SHP77 treated with DMSO at 0.1 percent for 48 hours (cell line): ENCODE measurements at places on chromosomes 16 and 17.
A peak's percentile ranks its signal among the peaks of the same experiment; 100 is the strongest.

DNA sequence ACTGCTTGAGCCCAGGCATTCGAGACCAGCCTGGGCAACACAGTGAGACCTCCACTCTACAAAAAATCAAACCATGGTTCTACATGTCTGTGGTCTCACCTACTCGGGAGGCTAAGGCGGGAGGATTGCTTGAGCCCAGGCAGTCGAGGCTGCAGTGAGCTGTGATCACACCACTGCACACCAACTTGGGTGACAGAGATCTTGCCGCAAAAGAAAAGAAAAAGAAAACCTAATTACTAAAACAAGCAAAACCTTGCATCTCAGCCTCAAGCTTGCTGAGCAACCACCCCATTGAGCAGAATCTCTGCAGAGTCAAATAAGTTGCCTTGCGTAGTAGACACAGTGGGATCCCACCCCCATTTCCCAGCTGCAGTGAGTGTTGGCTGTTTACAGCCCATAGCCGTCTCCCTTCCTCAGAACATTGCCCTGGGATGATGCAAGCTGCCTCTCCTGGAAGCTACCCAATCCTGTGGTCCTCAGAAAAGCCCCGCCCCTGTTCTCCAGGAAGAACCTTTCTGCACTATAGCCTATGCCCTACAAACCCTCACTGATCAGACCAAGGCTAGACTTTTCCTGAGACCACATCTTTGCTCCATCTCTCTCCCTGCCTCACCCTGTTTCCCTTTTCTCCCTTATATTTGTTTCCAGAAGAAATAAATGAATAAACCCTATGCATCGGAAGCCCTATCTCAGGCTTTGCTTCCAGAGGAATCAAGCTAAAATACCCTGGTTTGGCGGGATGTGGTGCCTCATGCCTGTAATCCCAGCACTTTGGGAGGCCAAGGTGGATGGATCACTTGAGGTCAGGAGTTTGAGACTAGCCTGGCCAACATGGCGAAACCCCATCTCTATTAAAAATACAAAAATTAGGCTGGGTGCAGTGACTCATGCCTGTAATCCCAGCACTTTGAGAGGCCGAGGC lies 16.7 kb upstream of the ERN2 start:
- DNase-seq: no peak

GRCh38 chr17:62388856-62389255 lies 8.5 kb downstream of the EFCAB3 start:
- no peak for DNase-seq

GRCh38 chr16:21223787-21224186 lies 9.7 kb upstream of the ANKS4B start:
- no peak for DNase-seq

DNA sequence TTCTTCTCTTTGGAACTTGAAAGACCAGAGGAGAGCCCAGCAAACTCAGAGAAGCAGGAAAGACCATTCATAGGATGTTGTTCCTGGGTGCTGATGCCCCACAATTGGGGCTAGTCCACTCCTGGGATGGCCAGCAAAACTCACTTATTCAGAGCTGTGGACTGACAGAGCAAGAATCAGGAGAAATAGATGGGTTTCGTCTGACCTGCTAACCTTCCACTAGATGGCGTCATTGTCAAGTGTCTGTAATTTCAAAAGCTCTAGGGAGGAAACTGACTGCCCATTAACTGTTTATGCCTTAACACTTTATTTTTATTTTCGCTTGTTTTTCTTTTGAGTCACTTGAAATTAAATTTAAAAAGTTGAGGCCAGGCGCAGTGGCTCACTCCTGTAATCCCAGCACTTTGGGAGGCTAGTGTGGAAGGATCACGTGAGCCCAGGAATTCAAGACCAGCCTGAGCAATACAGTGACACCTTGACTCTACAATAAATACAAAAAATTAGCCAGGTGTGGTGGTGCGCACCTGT lies 28.7 kb upstream of the MILR1 start:
- peak; percentile 68 for DNase-seq

DNA sequence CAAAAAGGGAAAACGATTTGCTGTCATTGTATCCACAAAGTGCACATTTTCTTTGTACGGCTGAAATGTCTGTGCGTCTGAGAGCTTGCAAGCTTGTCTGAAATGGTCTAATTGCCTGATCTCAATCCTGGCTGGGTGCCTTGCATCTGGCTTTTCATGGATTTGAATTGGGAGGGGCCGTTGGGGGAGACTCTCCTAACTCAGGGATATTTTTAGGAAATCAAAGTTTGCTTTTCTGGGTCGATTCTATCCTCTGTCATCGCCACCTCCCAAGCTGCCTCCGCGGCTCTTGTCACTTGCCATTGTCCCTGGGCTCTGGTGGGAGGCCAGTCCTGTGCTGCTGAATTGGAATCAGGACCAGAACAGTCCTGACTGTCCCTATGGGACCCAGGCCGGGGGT lies 33.3 kb upstream of the MGAT5B start:
- DNase-seq: peak; percentile 33

GRCh38 chr16:79609861-79610260 lies 9.3 kb upstream of the MAF start:
- DNase-seq: no peak

DNA sequence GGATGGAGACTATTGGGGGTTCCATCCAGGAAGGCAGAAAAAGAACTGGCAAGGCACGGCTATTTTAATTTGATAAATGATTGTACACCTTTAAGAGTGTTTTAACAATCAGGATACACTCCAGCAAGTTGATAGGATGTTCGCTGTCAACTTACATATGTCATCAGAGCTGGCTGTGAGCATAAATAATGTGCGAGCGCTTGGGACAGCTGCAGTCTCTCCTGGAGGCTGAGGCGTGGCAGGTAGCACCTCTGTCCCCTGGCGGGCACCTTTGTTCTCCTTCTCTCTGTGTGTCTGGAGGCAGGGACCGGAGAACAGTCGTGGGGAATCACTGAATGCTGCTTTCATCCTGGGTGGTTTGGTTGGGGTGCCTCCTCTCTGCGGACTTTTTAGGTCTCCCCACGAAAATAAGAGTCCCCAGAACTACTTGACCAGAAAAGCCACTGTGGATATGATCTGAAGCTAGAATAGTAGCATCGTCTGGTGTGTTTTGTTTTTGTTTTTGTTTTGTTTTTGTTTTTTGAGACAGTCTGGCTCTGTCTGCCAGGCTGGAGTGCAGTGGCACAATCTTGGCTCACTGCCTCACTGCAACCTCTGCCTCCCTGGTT lies 9.4 kb downstream of the BAHCC1 start:
- no peak for DNase-seq

DNA sequence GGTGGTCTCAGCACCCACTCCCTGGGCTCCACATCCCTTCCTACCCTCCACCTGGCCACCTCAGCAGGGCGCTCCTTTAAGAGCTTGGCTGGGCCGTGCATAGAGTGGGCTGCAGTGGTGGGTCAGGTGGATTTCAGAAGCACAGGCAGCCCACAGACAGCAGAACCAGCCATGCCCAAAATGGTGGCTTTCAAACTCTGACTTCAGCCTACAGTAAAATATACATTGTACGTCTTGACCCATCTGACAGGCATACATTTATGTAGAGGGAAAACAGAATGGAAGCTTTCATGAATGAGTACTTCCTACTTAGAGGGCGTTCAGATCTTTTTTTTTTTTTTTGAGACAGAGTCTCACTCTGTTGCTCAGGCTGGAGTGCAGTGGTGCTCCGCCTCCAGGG lies 26.0 kb upstream of the LASP1NB start:
- DNase-seq: no peak

GRCh38 chr17:73341350-73342049 lies 29.7 kb upstream of the CDC42EP4 start:
- no peak for DNase-seq

DNA sequence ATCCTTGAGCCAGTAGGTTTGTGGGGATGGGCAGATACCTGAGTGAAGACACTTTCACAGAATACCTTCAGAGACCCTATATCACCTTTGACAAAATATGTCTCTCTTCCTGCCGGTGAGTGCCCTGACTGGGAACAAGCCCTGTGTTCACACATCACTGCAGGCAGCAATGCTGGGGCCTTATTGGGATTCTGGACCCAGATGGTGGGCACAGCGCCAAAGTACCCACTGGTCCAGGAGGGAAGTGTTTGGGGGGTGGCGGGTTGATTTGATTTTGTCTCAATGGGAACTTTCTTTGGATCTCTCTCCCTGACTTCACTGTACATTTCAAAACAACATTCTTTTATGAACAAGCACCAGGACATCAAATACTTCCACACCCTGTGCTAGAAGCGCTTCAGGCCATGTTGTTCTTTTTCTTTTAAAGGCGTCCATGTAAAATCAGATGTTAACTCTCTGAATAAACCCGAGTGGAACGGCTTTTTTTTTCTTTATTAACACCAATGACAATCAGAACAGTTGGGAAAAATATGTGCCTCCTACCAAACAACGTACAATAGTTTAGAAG lies 62.4 kb upstream of the AKTIP start:
- no peak for DNase-seq

DNA sequence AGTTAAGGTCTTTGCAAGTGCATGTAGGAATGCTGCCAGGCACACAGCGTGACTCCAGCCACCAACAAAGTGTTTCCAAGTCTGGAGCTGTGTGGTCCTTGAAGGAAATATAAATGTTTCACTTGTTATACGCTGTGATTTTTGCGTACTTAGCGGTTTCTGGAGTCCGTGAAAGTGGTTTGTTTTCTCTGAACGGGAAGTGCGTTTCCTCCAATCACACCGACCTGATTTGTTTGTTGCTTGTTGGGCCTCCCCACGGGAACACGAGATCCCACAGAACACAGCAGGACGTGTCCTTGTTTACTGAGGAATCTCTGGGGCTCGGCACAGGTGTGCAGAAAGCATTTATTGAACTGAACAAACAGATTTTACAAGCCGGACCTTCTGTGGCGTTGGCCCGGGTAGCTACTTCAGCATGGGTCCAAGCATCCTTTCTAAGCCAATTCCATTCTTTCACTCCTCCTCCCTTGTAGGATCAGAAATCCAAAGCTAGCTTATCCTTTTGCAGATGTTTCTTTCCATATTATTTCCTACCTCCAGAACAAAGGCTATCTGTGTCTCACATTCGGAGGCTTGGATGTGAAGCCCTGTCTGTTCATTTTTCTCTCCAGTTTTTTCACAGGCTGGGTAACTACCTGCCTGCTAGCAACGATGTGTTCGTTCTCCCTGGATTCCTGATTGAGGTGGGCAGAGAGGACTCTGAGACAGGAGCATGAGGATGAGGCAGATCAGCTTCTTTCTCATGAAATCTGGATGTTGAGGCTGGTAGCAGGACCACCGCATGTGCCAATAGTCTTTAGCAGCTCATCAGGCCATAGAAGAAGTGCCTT lies 44.6 kb downstream of the ABAT start:
- no peak for DNase-seq

- DNase-seq: no peak
Measured at GRCh38 chr16:17277981-17278381, 192.8 kb downstream of the XYLT1 start.

DNA sequence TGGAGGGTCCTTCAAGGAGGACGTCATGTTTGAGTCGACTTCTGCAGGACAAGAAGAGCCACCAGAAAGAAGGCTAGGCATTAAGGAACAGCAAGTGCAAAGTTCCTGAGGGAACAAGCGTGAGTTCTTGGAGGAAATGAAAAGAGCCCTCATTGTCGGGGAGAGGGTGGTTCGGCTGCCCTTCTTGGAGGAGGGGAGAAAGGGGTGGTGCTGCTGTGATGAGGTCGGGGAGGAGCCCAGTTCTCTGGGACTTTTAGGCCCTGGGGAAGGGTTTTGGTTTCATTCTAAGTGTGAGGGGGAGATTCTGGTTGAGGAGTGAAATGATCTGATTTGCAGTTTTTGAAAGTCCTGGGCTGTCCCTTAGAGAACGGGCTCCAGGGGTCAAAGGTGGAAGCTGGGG lies 4.1 kb downstream of the BICDL2 start:
- DNase-seq: no peak

GRCh38 chr17:31486351-31487062 lies 95.0 kb downstream of the RAB11FIP4 start:
- DNase-seq: no peak

GRCh38 chr17:46774108-46774737 lies 44.3 kb downstream of the WNT3 start:
- no peak for DNase-seq

DNA sequence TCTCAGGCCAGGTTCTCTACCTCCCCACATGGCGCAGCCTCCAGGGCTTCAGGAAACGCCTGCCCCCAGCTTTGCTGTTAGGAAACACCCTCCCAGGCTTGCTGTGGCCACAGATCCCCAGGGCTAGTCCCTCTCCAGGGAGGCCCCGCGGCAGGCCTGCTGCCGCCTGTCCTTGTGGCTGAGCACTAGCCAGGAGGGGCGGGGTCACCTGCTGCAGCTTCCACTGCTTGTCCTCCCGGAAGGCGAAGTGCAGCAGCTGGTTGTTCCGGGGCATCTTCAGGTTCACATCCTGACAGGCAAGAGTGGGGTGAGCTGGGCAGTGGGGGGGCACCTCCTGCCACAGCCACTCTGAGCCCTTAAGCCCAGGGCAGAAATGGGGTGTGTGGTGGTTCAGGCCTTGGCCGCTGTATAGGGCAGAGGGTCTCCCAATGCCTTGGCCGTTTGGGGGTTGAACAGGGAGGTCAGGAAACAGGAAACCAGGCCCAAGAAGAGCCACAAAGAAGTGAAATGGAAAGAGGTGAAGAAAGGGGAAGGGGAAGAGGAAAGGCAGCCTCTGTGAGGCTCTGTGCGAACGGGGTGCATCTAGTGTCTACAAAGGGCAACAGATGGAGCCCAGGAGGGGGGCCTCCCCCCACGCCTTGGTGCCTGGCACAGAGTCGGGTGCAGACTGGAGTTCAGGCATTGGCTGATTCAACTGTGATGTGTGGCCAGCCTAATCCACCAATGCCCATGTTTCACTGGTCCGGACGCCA lies 2.0 kb downstream of the ROGDI start:
- peak; percentile 47 for DNase-seq

- no peak for DNase-seq
Measured at GRCh38 chr17:1168533-1169220, 11.1 kb downstream of the ABR start.

GRCh38 chr17:49939318-49939717 lies 29.7 kb upstream of the DLX4 start:
- DNase-seq: no peak

DNA sequence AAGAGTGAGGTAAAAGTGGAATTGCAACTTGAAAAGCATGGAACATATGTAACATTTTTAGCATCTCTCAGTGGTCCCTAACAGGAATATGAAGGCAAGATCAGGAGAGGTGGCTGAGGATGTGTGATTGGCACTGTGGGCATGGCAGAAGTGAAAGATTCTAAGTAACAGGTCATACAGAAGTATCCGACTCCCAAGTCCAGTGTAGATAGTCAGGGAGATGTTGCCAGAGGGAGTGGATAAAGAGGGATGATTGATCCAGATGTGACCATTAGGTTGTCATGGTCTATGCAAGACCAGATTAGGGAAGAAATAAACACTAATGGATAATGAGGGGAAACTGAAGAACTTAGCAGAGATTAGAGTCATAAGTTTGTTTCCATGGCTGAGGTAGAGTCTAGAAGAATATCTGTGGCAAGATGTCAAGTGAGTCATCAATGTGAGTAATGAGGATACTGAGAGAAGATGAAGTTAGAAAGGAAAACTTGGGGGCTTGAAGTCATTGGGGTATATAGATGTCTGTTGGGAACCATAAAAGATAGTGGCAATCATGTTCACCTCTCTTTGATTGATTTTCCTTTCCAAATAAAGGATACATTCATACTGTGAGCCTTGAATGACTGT lies 23.9 kb upstream of the CAPNS2 start:
- no peak for DNase-seq
